AG09309 (cell line): ENCODE measurements at places on chromosomes 1 and 21.

GRCh38 chr1:30804822-30805221 is 47.2 kb upstream of the LAPTM5 start:
- DNase-seq, result no peak

DNA sequence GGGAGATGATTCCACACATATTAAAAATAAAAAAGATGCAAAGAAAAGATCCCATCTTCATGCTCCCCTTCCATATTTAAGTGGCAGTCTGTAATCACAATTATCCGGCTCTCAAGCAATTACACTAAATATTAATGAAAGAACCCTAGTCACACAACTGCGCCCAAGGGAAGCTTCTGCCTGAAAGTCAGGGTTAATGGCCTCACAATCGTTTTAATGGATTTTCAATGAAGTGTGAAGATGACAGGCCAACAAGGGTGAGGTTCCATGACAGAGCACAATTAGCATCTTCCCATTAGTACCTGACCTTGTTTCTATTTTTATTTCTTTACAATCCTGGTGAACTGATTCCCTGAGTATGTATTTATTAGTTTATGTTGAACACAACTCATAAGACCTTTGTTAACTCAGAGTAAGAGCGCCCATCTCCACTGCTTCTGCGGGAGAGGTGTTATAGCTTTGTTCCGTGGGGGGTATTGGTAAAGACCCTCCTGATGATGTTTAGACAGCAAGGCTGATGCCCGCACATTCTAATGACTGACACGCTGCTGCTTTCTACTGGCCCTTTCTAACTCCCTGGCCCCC is 80.9 kb downstream of the IER5 start:
- no peak for DNase-seq

DNA sequence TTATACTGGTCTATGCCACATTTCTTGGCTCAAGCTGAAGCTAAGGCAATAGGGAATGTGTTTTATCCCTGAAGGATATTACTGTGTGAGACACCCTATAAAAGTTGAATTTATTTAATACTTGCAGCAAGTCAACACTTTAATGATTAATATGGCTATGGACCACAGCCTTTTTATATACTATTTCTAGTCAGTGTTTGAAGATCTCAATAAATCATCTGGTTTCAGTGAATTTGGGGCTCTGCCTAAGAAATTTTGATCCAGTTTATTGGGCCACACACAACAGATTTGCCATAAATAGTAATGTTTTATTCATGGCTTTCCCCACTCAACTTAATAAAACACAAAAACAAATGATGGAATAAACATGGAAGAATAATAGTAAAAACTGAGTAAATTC is 698.3 kb downstream of the ADGRL2 start:
- no peak for DNase-seq

GRCh38 chr21:36762642-36763041 is 63.7 kb downstream of the SIM2 start:
- DNase-seq, result no peak

DNA sequence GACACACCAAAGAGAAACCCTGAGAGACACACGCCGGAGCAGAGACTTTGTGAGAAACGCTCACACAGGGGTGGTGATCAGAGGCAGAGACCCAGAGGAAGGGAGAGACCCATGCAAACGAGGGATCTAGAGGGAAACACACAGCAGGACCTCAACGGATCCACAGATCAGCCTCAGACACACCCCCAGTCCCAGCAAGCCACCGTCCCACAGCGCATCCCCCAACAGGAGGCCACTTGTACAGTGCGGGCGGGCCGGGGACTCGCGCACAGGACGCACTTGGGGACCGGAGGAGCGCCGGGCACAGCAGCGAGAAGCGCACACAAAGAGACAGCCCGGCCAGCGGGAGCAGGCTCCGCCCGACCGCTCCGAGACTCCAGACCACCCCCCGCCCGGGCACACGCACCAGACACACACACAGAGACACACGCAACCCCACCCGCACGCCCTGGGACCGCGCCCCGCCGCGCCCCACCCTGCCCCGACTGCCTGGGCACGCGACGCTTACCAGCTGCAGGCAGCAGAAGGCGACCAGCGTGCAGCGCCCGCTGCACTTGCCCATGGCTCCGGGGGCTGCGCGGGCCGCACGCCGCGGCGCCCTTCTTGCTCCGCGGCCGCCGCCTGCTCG is 587 bp downstream of the NKAIN1 start:
- DNase-seq, result no peak

- no peak for DNase-seq
Measured at GRCh38 chr1:47031585-47031984, 8.1 kb downstream of the CYP4X1 start.

- no peak for DNase-seq
Measured at GRCh38 chr1:147825586-147825985, 65.2 kb upstream of the GJA5 start.

DNA sequence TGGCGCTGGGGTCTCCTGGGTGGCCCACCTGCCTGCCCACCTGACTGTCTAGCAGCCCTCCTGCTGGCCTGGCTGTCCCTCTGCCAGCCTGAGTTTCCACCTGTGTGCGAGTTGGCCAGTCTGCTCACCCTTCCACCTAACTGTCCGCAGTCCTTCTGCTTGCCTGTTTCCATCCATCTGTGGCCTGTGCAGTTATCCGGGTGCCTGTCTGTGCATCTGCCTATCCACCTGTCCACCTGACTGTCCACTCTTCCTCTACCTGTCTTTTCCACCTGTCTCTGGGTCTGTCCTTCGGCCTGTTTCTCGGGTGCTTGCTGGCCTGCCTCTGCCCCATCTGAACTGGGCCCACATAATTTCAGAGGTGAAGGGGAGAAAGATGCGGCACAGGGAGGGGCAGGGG is 1.9 kb downstream of the KCNQ4 start:
- no peak for DNase-seq

- DNase-seq, result no peak
Measured at GRCh38 chr1:198771563-198772153, 132.8 kb downstream of the PTPRC start.

GRCh38 chr1:235090406-235091069 is 38.1 kb downstream of the TOMM20 start:
- no peak for DNase-seq

GRCh38 chr1:229889031-229889517 is 178.0 kb upstream of the GALNT2 start:
- DNase-seq, result no peak

DNA sequence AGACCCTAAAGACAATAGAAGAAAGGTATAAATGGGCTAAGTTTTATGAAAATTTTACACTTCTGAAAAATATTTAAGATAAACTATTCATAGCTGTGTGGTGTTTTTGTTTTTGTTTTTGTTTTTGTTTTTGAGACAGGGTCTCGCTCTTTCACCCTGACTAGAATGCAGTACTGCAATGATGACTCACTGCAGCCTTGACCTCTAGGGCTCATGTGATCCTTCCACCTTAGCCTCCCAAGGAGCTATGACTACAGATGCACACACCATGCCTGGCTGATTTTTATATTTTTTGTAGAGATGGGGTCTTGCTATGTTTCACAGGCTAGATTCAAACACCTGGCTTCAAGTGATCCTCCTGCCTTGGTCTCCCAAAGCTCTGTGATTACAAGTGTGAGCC is 66.6 kb downstream of the PUM1 start:
- DNase-seq, result no peak

GRCh38 chr1:12047120-12047876 is 15.8 kb upstream of the TNFRSF8 start:
- DNase-seq, result peak; percentile 25
